ENCODE measurements at places on chromosomes 5 and 9.

- no peak for DNase-seq
Measured at GRCh38 chr5:89191374-89191773, 308.4 kb upstream of the MEF2C start.

GRCh38 chr5:9430306-9430705, 115.6 kb downstream of the SEMA5A start:
- DNase-seq: no peak

DNA sequence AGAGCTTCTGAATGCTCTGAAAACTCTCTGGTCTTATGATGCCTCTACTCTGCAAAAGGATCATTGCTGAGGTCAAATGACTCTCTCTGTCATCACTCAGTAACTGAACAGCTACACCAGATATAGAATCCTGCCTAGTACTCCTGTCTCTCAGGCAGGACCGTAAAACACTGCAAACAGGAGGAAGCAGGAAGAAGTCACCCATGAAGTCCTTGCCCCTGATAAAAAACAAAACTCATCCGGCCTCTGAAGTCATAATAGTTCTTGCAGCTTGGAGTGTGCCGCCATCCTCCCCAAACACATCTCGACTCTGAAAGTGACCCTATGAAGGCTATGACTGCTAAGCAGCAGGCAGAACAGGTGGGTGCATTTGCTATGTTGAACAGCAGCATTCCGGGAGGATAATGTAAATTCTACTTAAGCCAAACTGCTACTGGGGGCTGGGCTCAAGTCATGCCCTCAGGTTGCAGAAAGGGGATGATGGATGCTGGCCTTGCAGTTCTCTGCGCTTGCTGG, 81.9 kb upstream of the FAM169A start:
- no peak for DNase-seq

DNA sequence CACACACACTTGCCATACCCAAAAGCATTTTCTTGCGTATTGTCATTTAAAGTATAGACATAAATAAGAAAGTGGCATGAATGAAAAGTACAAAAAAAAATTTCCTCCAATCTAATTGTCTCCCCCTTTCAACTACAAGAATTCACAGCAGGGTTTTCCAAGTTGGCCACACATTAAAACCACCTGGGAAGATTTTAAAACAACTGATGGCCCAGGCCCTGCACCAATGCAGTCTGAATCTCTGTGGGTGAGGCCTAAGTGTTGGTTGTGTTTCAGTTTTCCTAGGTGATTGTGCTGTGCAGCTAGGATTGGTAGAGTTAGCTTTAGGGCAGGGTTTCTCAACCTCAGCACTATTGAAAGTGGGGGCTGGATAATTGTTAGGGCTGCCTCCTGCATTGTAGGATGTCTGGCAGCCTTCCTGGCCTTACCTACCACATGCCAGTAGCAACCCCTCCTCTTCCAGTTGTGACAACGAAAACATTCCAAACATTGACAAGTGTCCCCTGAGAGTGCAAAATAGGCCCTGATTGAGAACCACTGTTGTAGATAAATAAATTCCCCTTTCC, 337.1 kb downstream of the KIAA0825 start:
- no peak for DNase-seq

GRCh38 chr9:115758441-115758840, 395.1 kb upstream of the PAPPA start:
- no peak for DNase-seq

DNA sequence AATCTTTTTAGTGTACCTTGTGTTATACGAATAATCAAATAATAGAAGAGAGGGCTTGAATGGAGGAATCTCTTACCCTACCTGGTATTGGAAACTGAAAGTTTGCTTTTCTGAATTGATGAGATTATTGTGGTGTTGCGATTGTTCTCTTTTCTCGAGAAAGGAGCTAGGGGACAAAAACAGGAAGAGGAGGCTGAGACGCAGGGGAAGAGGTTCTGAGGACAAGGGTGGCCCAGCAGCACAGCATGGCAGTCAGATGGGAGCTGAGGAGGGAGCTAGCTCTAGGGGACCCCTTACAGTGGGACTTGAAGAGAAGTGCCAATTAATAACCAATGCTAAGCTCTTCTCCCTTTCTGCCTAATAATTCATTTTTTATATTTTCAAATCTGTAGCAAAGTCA, 183.3 kb upstream of the DMAC1 start:
- no peak for DNase-seq

DNA sequence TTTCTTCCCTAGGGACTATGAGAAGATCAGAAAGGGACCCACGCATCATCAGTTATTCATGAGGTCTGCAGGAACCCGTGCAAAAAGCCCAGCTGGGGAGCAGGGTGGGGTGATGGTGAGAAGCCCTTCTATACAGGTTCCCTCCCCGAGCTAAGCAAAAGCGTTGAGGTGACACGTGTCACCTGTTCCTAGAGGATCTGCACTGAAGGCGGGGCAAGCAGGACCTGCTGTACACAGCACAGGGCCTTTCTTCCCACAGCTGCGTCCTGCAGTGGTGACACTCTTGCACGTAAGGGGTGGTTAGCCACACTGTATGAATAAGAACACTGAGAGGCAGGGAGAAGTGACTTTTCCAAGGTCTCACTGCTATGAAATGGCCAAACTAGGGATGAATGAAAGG, 37.2 kb upstream of the SH3PXD2B start:
- DNase-seq: no peak

DNA sequence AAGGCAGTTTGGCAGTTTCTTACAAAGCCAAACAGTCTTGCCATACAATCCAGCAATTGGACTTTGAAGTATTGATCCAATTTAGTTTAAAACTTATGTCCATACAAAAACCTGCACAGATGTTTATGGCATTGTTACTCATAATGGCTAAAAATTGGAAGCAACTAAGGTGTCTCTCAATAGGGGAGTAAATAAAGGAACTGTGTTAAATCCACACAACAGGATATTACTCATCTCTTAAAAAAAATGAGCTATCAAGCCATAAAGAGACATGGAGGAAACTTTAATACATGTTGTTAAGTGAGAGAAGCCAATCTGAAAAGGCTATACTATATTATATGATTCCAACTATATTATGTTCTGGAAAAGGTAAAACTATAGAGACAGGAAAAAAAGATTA, 313.6 kb upstream of the CD180 start:
- no peak for DNase-seq

DNA sequence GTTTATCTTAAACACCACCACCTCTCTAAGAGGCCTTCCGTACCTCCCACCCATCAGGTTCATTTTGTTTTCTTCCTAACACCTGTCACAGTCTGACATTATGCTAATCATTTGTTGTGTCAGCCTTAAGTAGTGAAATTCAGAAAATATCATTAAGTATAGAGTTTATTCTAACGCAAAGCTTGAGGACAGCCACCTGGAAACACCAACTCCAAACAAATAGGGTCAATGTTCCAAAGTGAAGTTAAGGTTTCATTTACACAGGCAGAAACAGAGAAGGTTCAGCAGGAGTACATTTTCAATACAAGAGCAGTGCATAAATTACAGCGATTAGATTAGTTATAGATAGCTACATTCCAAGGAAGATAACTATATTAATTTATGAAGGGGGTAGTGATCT, 1.3 kb upstream of the SMC5 start:
- DNase-seq: no peak

GRCh38 chr5:185095-186070, 5.9 kb upstream of the LRRC14B start:
- DNase-seq: no peak

- no peak for DNase-seq
Measured at GRCh38 chr5:68266457-68266856, 50.9 kb downstream of the PIK3R1 start.

DNA sequence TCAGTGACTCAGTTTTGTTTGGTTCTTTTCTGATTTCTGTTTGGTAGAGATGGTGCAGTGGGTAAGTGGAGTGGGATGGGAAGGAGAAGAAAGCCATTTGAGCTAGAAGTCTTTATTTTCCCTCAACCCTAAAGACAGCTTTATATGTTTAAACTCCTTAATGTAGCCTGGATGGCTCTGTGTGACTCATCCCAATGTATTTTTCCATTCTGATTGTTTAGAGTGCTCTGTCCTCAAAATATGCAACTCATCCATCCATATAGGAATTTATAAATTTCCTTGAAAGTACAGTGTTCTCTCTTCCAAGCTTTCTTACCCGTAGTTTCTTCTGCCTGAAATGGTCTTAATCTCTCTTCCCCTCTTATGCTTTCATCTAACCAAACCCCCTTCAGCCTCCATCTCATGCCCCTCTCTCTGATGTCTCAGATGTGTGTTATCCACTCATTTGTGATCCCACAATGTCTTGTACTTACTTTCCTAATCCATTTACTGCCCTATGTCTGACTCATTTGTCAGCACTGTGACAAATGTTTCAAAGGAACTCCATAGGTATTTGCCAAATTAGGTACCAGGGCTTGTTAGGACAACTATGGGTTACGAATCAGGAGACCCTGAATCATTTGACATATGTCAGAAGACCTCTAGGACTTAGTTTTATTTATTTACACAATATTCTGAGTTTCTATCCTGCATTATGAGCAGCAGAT, 217.5 kb upstream of the SGCD start:
- DNase-seq: no peak

DNA sequence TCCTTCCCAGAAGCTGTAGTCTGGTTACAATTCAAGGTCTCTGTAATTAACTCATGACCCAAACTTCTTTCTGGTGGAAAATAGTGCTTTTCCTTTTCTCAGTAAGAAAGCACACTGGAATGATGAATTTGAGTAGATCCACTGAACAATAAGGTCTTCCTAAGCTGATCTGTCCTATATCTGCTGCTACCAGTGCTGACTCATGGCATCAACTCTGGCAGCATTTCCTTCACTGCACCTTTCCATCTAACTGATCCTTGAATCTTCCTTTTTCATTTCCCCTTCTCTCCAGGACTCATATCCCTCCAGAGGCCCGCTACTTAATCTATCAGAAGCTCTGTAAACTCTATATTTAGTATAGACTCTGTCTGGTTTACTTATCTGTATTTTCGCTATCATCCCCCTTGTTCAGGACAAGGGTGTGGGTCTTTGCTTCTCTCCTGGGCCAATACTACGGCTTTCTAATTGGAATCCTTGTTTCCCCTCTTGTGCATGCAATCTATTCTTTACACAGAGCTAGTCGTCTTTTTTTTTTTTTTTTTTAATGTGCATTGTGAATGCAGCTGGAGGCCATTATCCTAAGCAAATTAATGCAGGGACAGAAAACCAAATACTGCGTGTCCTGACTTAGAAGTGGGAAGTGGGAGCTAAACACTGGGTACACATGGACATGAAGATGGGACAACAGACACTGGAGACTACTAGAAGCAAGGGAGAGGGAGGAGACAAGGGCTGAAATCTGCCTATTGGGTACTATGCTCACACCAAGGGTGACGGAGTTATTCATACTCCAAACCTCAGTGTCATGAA, 192.2 kb upstream of the RPS23 start:
- no peak for DNase-seq

DNA sequence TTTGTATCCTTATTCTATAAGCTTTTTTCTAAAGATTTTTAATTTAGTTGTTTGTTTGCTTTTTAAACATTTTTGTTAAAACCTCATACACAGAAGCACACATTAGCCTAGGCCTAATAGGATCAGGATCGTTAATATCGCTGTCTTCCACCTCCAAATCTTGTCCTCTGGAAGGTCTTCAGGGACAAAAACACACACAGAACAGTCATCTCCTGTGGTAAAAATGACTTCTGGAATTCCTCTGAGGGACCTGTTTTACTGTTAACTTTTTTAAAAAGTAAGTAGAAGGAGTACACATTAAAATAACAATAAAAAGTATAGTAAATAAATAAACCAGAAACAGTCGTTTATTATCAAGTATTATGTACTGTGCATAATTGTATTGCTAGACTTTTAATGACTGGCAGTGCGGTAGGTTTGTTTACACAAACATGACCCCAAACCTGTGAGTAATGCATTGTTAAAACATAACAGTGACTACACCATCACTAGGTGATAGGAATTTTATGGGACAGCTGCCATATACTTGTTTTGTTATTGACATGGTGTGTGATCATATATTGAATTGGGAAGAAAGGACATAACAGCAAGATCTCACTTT, 109.6 kb downstream of the ZCCHC7 start:
- no peak for DNase-seq

DNA sequence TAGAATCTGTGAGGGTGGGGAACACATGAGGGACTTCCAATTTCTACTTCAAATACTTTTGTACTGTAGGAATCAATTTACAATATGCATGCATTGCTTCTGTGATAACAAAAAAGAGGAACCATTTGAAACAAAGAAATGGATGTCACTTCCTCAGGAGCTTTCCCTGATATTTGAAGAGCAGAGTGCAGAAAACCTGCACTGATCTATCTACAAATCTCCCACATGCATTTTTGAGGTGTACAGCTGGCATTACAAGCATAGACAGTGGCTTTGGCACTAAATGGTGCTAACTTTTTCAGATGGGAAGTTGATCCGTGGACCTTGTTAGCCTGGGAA, 27.7 kb downstream of the YIPF5 start:
- no peak for DNase-seq

GRCh38 chr9:34777666-34778065, 67.7 kb upstream of the CCL21 start:
- DNase-seq: no peak

DNA sequence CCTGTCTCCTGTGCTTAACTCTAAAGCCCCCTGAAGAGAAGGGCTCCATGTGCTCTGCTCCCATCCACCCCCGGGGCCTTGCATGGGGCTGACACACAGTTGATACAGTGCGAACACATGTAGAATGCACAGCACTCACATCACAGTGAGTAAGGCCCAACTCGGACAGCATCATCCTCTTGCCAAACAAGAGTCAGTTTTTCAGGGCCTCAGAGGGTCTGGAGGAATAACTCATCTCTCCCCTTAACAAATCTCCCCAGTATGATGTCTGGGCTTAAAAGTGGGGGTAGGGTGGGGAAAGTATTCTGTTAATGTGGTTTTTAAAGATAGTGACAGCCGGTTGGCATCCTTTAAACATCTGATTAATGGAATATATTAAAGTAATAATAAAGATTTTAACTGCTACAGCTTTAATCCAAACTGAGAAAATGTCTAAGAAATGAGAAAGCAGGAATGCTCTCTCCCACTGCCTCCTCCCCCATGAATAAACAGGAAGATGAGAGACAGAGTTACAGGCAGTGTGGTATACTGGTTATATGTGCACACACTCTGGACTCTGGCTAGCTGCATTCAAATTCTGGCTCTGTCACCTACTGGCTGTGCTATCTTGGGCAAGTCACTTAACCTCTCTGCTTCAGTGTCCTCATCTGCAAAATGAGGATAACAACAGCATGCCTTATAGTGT, 22.5 kb downstream of the APBA1 start:
- no peak for DNase-seq

- no peak for DNase-seq
Measured at GRCh38 chr9:83471241-83471640, 67.0 kb downstream of the FRMD3 start.

- DNase-seq: no peak
Measured at GRCh38 chr5:157157293-157157891, 8.7 kb downstream of the GARIN3 start.

GRCh38 chr5:82730913-82731312, 346.3 kb downstream of the TMEM167A start:
- DNase-seq: no peak

GRCh38 chr5:32785611-32786254, 74.6 kb downstream of the NPR3 start:
- no peak for DNase-seq

All from NCI-H2227 treated with DMSO at 0.1 percent for 48 hours (cell line).